Pulmonary artery endothelial cell (primary cell): ENCODE measurements at places on chromosomes 13 and 19. TPM values are rescaled to one million over a fixed set of nuclear protein-coding genes. Genes with fewer than 3 reads are reported as not detected.

DNA sequence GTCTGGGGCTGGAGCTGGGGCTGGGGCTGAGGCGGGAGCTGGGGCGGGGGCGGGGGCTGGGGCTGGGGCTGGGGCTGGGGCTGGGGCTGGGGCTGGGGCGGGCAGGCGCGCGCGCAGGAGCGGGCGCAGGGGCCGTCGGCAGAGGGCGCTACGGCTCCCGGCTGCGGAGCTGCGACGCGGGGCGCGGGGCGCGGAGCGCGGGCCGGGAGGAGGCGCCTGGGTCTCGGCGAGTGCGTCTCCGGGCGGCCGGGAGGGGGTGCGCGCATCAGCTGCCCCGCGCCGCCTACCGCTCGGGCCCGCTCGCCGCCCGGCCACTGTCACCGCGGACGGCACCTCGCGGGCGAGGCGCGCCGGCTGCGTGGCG is 422 bp upstream of the MTUS2 start:
- no peak for DNase-seq

The GJA3 gene
- total RNA-seq = under 0.01 TPM in 2 replicates

The ZBTB7A gene
- total RNA-seq = 12.5 and 12.9 TPM in 2 replicates

DNA sequence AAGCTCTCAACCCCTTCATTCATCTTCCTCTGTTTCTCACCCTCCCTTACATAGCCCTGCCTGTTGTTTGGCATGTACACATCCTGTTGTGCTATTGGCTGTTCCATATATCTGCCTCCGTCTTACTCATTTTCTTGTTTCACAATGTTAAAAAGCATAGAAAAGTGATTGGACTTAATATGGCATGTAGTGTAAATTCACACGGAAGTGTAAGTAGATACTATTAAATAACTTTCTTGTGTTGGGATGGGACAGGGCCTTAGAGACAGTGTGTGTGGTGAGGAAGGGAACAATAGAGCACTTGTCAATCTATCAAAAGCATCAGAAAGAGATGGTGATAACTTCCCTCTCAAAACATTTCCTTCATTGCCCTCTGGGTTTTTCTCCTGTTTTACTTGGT is 12.3 kb downstream of the LMO7 start:
- no peak for DNase-seq

DNA sequence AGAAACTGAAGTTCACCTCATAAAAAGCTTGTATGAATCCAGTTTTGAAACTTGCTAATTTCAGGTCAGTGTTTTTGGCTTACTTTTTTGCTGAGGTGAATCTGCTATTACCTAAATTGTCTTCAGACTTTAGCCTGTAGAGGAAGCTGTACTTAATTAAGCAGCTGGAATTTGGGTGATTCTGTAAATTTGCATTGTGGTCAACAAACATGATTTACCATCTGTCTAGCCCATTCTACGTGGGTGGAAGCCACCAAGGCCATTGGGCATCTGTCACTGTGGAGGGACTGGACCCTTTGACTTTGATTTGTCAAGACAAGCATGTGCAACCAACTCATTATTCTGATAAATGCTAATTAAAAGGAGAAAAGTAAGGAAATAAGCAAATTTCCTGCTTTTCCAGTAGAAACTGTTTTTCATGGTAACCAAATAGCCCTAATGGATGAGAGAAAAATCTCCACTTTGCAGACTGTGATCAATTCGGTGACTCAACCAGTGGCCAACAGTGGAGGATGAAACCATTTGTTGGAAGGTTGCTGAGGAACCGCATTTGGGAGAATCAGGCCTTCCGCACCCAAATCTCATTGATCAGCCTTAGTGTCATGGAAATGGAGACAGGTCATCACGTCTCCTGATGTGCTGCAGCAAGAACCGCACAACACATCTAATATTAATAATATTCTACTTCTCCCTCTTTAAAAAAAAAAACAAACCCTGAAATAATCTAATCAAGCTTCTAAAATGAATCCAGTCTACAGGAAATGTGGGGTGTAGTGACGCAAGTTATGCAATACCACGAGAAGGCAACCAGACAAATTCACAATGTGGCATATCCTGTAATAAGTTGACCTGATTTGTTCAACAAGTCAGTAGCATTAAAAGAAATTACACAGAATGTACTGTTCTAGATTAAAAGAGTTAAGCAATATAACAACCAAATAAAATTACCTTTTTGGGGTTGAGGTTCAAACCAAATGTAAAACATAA is 54.3 kb downstream of the GARRE1 start:
- no peak for DNase-seq

The OLFM2 gene
- total RNA-seq = 0.40 and 0.71 TPM in 2 replicates

DNA sequence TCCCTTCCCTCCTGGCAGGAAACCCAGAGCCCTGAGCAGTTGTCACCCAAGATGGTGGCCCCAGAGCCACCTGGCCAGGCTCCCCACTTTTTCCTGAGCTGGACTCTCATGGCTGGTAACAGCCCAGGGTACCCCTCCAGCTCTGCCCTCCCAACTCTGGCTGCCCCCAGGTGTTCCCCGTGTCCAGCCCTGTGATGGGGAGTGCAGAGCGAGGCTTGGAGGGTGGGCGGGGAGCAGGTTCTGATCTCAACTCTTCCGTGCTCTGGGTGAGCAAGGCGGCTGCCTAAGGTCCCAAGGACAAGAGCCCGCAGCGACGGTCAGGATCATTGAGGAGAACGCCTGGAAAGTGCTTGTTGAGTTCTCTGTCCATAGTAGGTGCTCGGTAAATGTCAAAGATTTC is 54.7 kb upstream of the GAS6 start:
- no peak for DNase-seq

DNA sequence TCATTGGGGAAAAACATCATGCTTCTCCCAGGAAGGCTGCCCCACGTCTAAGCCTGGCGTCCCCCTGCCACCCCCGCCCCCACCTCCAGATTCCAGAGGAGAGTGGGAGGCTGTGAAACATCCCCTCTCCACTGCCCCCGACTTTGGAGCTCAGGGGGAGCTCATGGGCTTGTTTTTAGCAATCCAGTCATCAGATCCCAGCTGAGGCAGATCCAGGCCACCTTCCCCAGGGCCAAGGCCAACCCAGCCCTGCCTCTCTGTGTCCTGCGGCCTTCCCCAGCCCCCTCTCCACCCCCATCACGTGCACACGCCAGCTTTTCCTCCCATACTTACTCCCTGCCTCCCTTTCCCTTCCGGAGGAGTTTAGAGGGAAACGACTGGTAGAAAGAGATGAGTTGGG is 38.8 kb downstream of the SHISA2 start:
- no peak for DNase-seq

GRCh38 chr13:60887711-60888110 is 490.7 kb downstream of the TDRD3 start:
- DNase-seq = no peak

DNA sequence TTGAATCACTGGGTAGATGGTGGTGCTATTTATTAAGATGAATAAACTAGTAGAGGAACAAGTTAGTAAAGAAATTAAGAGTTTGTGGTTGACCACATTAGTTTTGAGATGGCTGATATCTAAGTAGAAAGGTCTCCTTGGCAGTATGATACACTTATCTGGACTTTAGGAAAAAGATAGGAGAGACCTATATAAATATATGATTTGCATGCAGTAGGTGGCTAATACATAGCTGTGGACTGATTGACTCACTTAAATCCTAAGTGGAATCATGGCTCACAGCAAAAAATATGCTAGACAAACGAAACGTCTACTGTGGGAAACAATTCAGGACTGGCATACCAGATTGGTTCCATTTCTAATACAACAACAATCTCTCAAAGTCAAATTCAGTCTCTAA is 92.0 kb downstream of the CAB39L start:
- DNase-seq = no peak

GRCh38 chr13:51833980-51834379 is 11.0 kb downstream of the TMEM272 start:
- no peak for DNase-seq

DNA sequence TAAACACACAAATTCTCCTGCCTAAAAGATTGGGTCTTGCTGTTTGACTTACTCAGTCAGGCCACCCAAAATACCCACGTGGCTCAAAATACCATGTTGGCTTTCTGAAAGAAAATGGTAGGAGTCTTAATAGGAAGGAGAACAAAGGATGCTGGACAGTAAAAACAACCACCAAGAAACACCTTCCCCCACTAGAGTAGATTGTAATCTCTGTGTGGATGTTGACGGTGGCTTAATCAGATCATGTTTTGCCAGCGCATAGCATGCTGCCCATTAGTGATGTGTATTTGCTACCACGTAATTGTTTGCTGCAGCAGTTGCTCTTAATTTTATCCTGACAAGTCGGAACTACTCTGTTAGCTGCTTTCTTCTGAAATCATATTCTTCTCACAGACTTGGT is 1229.3 kb upstream of the SLC10A2 start:
- DNase-seq = no peak

GRCh38 chr19:33622809-33623511 is 1.2 kb downstream of the CHST8 start:
- no peak for DNase-seq

The ATP4A gene
- total RNA-seq = not detected in 2 replicates

DNA sequence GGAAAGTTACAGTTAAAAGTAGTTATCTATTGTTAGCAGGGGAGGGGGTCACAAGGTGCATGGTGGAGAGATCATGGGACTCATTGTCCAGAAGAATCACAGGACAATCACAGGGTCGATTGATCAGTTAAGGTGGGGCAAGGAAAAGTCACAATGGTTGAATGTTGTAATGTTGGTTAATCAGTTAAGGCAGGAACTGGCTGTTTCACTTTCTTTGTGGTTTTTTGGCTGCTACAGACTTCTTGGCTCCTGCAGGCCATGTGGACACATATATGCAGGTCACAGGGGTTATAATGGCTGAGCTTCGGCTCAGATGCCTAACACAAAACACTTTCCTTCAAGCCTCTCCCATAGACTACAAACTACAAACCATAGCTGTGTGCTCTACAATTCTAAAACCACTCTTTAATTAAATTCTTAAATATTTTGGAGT is 6.9 kb upstream of the ZNF431 start:
- no peak for DNase-seq

The MATK gene
- under 0.01 TPM in 1 of 2 replicates, not detected in the other for total RNA-seq

- DNase-seq = no peak
These were observed 51.6 kb upstream of the UBL3 start for GRCh38 chr13:29901710-29902631.

- no peak for DNase-seq
These were observed 21.5 kb downstream of the SHC2 start for GRCh38 chr19:439167-439900.

GRCh38 chr13:46382224-46382623 is 4.8 kb downstream of the RUBCNL start:
- no peak for DNase-seq

The ZNF134 gene
- 15.4 and 19.0 TPM in 2 replicates for total RNA-seq

DNA sequence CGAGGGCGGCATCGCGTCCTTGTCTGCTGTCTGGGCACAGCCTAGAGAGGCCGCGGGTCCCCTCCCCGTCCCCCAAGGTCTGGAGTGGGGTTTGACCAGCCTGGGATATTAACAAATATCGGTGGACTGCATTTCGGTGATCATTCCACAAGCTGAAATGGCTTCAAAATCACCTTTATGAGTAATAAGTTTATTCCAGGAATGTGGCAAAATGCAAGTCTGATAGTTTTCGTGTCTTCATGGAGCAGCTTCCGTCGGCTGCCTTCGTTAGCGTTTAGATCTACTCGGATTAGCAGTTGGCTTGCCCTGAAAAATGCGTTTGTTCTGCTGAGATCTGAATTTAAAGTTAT is 1.1 kb upstream of the GJA3 start:
- no peak for DNase-seq

GRCh38 chr13:52600666-52601065 is 41.6 kb upstream of the HNRNPA1L2 start:
- no peak for DNase-seq

The CATSPERD gene
- not detected in 2 replicates for total RNA-seq

The ZNF101 gene
- 11.0 and 15.7 TPM in 2 replicates for total RNA-seq

The PEX11G gene
- 0.46 and 1.9 TPM in 2 replicates for total RNA-seq

The CACNA1A gene
- 0.04 and 0.07 TPM in 2 replicates for total RNA-seq

The DNAJC15 gene
- total RNA-seq = 27.2 and 36.7 TPM in 2 replicates

DNA sequence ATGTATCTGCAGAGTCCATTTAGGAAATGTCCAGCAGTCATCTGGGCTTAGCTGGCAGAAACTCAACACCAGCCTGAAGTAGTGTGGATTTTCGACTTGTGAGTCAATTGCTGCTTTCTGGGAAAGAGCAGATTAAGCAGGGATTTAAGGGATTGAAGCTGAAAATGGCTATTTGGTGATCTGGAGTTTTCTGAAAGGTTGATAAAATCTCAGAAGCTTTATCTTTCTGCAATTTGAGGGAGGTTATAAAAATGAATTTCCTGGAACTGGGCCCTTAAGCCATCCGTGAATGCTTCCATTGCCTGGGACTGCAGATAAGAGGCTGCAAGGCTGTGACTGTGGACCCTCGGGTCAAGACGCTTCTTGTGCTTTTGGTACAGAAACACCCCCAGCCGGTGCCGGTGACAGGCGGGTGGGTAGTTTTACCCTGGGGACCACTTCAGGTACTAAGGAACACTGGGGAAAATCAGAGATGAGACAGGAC is 61.5 kb downstream of the COL4A1 start:
- no peak for DNase-seq

DNA sequence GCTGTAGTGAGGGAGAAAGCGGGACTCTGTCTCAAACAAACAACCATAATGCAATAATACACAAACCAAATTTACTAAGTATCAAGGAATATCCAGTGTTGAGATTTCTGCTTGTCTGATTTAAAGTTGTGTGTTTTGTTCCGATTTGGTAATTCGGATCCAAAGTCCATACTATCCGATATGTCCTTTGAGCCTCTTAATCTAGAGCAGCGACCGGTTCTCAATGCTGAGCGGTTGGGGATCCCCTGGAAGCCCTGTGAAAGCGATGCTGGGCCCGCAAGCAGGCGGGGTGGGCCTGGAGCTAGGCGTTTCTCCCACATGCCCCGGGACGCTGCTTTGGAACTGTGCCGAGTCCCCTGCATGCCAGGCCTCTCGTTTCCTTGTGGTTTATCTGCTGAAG is 20.2 kb downstream of the C19orf44 start:
- no peak for DNase-seq

The LIM2 gene
- not detected in 2 replicates for total RNA-seq

DNA sequence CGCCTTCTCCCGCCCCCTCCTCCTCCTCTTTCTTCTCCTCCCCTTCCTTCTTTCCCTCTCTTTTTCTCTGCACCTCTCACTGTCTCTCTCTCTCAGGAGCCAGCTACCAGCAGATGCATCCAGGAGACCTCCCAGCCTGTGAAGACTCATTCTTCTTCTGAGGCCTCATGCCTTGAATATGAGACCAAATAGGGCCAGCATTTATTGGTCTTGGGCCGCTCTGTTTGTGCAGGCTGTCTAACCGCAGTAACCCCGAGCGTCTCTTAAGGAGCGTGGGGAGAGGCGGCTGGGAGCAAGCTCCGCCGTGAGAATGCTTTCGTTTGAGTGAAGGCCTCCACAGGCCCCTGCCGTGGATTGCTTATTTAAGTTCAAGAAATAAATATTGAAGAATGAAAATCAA is 167.0 kb downstream of the NUFIP1 start:
- DNase-seq = no peak

- no peak for DNase-seq
These were observed 2.1 kb downstream of the ZNF575 start for GRCh38 chr19:43534816-43535761.
